ENCODE measurements at places on chromosomes 3 and 15.

DNA sequence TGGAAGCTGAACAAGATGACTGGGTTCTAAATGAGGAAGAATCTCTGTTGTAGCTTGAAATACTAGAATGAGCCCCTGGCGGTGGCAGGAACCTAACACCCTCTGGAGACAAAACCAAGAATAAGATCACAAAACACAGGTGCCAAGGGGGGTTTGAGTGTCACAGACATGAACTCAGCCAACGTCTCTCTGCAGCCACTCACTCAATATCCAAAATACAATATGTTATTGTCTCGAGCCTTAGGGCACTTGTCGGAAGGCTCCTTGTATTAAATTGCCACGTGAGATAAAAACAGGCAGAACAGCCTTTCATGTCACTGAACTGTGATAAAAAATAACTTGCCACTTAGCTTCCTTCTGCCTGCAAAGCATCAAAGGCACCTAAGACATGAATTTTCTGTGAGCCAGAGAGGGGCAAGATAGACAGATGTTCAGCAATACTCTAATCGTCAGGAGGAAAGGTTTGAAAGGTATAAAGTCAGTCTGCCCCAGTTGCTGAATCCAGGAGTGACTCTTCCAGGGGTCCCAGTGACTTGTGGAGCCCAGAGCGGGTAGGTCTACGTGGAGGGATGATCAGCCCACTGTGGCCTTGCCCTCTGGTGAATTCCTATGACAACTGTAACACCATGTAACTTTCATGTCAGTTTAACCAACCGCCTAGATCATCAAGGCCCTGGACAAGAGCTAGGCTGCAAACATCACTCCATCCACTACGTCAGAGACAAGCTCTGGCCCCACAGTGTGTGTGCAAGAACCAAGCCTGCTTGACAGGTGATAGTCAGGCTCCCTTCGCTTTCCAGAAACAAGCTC is 165.2 kb downstream of the OSBPL10 start:
- no peak for DNase-seq

DNA sequence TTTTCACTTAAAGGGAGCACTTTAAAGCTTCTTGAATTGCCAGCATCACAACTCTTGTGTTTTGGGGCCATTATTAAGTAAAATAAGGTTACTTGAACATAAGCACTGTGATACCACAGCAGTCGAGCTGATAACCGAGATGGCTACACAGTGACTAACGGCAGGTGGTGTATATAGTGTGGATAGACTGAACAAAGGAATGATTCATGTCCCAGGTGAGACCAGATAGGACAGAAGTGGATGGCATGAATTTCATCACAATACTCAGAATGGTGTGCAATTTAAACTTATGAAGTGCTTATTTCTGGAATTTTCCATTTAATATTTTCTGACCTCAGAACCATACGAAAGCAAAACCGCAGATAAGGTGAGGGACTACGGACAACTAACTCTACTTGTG is 40.2 kb downstream of the PBRM1 start:
- DNase-seq = no peak

DNA sequence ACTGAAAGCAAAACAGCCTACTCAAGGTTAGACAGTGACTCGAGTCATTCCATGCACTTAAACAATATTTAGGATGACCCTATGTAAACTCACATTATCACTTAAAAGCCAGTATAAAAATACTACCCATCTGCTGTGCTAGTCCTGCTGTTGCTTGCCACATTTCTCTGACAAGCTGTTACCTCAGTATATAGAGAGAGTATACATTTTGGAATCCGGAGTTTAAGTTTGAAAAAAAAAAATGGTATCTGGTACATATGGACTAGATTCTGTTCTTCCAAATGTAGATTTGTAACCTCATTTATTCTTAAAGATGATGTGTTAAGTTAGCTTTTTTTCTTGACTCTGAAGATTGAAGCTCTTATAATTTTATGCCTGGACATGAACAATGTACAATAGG is 503.8 kb upstream of the TPRG1 start:
- DNase-seq = no peak

DNA sequence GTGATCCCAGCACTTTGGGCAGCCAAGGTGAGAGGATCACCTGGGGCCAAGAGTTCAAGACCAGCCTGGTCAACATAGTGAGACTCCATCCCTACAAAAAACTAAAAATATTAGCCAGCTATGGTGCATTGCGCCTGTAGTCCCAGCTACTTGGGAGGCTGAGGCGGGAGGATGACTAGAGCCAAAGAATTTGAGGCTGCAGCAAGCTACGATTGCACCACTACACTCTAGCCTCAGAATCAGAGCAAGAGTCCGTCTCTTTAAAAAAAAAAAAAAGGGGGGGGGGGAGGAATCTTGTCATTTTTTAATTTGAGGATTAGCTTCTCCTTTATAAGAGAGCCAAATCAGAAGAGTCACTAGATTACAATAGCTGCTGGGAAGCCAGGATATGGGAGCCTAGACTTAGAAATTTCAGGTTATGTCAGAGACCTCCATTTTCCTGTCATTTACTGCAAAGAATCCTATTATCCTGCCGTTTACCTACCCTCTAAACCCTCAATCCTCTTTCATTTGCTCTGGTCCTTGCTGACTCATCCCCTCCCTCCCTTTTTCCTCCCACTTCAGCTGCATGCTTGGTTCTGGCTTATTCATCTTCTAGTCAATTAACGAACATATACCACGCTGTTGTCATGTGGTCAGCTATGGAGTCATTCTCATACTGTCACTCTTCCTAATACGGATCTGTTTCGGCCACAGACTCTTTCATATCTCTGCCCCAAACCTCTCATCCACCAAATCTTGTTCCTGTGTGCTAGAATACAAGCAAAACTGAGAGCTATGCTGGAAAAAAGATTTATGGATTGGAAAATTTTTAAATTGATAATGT is 83.8 kb upstream of the PPIB start:
- peak; percentile 17 for DNase-seq
